Dermis blood vessel endothelial cell (primary cell): ENCODE measurements at places on chromosomes 13 and 19. TPM values are rescaled to one million over a fixed set of nuclear protein-coding genes. Genes with fewer than 3 reads are reported as not detected.

DNA sequence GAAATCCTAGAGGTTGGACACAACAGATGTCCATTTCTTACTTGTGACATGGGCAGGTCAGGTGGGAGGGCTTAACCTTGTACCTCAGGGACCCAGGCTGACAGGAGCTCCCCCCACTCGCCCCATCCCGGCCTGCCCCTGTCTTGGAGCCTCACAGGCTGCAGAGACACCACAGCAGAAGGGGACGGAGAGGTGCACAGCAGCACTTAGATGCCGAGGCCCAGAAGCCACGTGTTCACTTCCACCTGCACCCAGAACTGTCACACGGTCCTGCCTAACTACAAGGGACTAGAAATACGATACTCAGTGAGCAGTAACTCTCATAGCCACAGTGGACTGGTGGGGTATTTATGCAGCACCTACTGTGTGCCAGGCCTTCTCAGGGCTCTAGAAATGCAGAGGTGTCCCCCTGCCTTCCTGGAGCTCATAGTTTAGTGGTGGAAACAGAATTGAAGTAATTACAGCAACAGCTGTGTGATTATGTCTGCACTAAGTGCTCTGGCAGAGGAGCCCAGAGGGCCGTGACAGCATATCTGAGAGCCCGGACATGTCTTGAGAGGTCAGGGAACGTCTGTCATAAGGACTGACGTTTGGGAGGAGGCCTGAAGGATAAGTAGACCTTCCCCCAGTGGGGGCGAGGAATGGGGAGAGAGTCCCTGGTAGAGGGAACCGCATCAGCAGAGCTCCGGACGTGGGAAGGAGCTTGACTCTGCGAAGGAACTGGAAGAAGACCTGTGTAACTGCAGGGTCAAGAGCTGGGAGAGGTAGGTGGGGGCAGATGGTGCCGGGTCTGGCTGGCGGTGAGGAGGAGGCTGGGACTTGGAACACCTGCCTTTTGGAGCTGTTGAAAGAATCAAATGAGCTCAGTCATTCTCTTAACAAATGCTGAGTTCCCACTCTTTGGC, 130.0 kb downstream of the SIPA1L3 start:
- no peak for DNase-seq

PET100 gene
- 12.7 and 24.7 TPM in 2 replicates for total RNA-seq

ATP12A gene
- not detected in 2 replicates for total RNA-seq

GRCh38 chr13:46405457-46405856, 18.4 kb upstream of the RUBCNL start:
- DNase-seq: no peak

- DNase-seq: no peak
These were observed at the start of gene SMIM44 for GRCh38 chr19:3483226-3483628. SMIM44 (minus strand) TSS chr19:3483441; CDS start chr19:3483403, 38 bp downstream.

KLK8 gene
- not detected in 2 replicates for total RNA-seq

- no peak for DNase-seq
These were observed 103.5 kb upstream of the SPRY2 start for GRCh38 chr13:80444240-80445015.

DNA sequence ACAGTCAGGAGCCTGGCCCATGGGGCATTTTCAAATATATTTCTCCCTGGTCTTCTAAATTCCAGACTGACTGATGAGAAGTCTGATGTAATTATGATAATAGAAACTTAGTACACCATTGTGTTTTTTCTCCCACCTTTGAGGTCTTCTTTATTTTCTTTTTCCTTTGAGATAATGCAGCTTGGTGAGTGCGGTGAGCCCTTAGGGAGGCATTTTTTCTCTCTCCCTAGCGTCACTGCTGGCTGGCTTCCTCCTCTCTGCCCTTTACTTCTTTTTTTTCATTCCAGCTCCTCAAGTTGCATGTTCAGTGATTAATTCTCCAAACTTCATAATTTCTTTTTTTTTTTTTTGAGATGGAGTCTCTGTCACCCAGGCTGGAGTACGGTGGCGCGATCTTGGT, 12.8 kb upstream of the CDC42EP5 start:
- DNase-seq: no peak

DNA sequence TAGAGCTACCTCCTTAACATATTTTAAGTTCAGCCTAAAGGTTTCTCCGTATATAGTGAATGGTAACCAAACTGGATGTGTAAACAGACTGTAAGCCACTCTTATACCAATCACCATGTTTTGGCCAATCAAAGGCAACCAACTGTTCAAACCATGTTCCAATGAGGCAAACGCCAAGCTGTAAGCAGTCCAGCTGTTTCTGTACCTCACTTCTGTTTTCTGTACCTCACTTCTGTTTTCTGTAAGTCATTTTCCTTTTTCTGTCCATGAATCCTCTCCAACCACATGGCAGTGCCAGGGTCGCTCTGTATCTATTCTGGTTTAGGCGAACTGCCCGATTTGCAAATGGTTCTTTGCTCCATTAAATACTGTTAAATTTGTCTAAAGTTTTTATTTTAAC, 24.4 kb downstream of the COMMD6 start:
- no peak for DNase-seq

DNA sequence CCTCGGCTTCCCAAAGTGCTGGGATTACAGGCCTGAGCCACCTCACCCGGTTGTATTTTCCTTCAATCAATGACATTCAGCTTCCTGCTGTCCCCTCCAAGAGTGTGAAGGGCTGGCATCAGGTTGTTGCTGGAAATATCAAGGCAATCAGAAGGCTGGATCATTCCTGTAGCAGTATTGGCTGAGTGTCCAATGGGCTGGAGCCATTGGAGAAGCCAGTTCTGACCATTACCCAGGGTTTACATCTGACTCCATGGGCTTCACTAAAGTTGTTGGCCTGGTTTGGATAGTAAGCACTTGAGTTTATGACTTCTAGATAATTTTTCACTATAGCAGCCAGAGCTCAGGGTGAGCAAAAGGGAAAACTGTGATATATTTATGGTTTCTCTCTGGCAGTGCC, 137.0 kb downstream of the DLEU7 start:
- DNase-seq: no peak

DNA sequence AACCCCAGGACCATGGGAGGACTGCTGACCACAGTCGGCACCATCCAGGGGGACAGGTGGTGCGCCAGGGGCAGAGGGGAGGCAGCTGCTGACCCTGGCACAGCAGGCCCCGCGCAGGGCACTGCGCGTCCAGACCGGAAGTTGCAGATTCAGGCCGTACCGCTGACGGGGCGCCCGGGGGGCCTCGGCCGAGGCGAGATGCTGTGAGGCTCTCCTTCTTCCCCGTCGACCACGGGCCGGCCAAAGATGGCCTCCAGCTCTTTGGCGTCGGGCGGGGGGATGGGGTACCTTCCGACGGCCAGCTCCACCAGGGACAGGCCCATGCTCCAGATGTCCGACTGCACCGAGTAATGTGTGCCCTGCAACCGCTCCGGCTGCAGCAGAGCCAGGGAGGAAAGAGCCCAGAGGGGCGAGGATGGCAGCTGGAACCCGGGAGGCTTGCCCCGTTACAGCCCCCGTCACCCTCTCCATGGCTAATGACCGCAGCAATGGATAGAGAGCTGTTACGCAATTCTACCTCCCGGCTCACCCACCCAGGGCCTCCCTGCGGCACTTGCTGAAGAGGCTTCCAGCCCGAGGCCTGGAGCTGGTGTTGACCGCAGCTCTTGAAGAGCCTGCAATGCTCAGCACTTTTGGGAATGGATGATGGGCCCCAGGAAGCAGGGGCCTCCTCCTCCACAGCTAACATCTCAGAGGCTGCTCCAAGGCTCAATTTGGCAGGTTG, 24.7 kb downstream of the MAP2K2 start:
- no peak for DNase-seq

NANOS3 gene
- not detected in 2 replicates for total RNA-seq

DNA sequence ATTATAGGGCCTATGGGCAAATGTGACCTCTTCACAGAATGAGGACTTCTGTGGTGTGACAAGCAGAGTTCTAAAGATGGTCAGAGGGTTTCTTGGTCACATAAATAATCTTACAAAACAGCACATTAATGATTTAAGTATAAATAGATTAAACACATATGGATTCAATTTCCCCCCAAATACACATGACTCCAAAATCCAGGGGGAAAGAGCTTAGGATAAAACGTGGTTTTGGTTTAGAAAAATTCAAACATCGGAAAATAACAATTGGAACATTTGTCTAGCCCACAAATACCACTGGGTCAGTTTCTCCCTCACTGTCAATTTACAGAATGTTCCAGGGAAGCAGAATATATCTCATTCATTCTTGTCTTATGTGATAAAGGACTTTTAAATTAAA, 283.1 kb downstream of the COG6 start:
- no peak for DNase-seq

GRCh38 chr13:28316129-28316528, 177.8 kb downstream of the PAN3 start:
- no peak for DNase-seq

DNA sequence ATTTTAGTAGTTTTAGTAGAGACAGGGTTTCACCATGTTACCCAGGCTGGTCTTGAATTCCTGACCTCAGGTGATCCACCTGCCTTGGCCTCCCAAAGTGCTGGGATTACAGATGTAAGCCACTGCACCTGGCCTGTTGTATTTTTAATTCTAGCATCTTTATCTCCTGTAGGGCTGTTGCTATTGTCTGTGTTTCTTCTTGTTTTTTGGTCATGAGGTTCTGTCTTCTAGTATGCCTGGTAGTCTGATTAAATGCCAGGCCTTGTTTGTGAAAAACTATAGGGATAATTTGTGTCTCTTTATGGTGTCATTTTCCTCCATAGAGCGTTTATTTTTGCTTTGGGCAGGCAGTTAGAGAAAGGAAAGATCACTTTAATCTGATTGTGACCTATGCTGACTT, 3.1 kb downstream of the ARHGEF18 start:
- DNase-seq: no peak

DNA sequence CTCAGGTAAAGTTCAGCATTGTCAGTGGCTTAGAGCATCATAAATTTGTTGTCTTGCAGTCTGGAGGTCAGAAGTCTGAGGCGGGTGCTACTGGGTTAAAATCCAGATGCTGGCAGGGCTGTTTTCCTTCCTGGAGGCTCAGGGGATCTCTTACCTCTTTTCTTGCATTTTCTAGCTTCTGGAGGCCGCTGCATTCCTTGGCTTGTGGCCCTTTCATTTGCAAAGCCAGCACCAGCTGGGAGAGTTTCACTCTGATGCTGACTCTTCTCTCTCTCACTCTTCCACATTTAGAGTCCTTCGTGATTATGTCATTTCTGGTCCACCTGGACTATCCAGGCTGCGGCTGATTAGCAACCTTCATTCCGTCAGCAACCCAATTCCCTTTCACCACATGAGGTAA, 38.1 kb upstream of the SLC10A2 start:
- DNase-seq: no peak

DNA sequence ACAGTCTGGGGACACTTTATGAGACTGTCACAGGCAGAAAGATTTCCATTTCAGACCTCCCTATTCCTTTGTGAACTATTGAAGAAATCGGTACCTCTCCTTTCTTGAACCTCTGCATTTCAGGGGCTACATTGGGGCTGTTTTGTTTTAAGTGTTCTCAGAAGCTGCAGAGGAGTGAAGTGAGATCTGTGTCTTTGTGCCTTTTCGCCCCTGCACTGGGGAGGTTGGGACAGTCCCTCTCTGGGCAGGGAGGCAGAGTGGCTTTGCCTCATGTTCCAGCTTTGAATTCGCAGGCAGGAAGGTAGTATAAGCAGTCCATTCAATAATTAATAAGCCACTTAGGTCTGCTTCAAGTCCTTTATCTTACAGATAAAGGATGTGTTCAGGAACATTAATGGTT, 9.5 kb upstream of the AMER2 start:
- no peak for DNase-seq

APOC4 gene
- total RNA-seq: not detected in 2 replicates

MBD3L3 gene
- total RNA-seq: not detected in 2 replicates

ADGRE3 gene
- total RNA-seq: not detected in 2 replicates

IL27RA gene
- 4.5 and 11.4 TPM in 2 replicates for total RNA-seq

- DNase-seq: no peak
These were observed 41.9 kb upstream of the SERPINE3 start for GRCh38 chr13:51297556-51297955.

ZNF667 gene
- 2.7 and 3.1 TPM in 2 replicates for total RNA-seq

DNA sequence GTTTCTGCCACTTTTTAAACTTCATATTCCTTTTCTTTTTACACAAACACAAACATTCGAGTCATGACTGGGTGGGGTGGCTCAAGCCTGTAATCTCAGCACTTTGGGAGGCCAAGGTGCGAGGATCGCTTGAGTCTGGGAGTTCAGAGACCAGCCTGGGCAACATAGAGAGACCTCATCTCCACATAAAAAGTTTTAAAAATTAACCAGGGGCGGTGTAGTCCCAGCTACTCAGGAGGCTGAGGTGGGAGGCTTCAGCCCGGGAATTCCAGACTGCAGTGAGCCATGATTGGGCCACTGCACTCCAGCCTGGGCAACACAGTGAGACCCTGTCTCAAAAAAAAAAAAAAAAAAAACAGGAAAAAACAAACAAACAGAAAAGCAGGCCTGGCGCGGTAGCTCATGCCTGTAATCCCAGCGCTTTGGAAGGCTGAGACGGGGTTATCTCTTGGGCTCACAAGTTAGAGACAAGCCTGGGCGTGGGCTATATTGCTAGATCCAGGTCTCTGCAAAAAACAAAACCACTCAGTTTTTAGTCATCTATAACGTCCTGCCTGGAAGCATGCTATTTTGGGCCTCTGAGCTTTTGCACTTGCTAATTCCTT, 583 bp upstream of the BAX start:
- DNase-seq: no peak

MCEMP1 gene
- total RNA-seq: not detected in 2 replicates

KCNN1 gene
- total RNA-seq: under 0.01 and 0.42 TPM in 2 replicates

DNA sequence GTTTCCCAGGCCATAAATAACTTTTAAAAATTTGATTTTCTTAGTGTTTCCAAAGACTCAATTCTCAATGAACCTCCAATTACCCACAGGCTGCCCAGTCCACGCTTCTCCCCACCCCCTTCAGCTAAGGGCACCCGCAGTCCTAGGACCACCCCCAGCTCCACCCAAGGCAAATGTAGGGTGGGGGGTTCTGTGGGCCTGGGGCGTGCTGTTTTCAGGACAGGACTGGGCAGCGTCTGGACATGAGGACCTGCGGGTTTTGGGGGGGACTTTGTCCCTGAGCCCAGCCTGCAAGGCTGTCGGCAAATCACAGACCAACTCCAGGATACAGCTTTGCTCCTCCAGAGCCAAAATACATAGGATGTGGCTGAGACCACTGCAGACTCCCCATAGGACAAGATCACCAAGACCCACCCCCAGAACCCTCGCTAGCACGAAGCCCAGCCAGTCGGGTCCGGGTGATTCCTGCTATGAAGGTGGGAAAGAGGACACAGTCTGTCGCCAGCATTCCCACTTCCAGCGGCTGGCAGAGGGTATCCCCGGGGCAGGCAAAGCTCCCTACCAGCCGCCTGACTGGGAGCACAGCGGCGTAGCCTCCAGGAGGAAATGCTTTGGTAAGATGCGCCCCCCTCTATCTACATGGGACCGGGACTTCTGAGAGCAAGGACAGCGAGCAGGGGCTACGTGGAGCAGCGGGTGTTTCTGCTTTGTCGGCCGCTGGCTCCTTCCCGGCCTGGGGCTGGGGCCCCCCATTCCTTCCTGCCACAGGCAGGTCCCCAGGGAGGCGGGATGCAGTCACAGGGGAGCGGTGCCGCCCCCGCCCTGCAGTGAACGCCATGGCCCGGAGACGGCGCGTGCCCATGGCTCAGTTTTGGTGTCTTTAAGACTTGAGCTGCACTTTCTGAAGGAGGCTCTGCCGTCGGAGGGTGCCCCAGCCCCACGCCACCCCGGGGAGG, 1.6 kb upstream of the TIMM13 start:
- DNase-seq: no peak

GRCh38 chr13:38952827-38953226, 37.8 kb downstream of the STOML3 start:
- DNase-seq: no peak

- DNase-seq: peak; percentile 88
These were observed 40.6 kb downstream of the COL4A2 start for GRCh38 chr13:110347535-110348308.

TPTE2 gene
- not detected in 2 replicates for total RNA-seq
